ENCODE measurements at places on chromosomes 4 and X.

DNA sequence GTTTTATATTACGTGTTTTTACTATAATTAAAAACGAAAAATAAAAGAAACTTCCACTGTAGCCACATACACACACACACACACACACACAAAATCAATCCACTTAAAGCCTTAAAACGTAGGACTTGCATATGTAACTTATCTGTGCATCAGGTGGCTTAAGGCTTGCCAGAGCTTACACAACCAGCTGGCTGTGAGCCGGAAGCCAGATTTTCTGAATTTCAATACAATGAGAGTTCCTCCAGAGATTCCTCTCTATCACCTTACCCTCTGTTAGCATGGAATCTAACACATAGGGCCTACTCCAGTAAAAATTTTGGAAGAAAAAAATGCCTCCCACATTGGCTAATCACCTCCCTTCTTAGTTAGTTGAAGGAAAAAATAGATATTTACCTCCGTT, 27.9 kb upstream of the SLITRK4 start:
- DNase-seq: no peak

DNA sequence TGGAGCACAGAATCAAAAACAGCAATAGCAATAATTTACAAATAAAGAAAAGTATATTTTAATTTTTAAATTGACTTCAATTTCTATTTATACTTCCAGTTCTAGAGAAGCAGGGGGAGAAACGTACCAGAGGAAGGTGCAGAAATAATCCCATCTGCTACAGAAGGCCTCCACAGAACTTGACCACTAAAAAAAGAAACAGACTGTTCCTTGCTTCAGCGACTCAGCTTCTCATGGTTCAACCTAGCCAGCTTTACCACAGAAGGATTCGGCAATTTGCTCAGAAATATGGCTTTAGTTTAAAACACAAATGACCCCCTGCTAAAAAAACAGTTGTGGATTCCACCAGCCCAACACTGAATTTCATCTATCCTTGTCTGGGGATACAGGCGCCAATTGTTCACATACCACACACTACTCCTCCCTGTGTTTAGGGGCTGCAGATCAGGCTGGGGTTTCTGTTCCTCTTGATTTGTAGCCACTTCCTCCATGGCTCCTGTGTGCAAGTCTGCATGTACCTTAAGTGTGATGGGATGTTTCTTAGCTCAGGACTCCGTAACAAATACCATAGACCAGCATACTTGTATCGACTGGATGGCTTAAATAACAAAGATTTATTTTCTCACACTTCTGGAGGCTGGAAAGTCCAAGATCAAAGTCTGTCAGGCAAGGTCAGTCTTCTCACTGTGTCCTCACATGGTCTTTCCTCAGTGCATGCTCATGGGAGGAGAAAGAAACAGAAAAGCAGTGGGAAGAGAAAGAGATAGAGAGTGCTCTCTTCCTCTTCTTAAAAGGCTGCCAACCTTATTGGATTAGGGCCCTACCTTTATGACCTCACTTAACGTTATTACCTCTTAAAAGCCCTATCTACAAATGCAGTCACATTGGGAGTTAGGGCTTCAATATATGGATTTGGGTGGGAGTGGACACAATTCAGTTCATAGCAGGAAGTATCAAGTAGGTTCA, 79.1 kb downstream of the AMOT start:
- no peak for DNase-seq

GRCh38 chr4:113094802-113095201, 45.3 kb downstream of the ANK2 start:
- no peak for DNase-seq

DNA sequence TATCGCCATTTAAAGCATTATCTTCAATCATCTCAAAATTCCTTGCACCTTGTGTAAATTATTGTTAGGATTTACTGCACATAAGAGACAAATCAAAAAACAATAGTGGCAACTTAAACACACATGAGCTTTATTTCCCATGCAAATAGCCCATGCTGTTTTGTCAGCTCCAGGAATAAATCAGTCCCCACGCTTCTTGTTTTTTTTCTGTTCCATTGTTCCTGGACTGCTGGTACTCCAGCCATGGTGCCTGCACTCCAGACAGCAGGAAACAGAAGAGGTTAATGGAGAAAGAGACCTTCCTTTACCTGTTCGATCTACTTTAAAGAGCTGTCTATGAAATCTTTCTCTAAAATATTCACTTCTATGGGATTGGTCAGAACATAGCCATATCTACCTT, 1515.7 kb upstream of the TENM3 start:
- no peak for DNase-seq

DNA sequence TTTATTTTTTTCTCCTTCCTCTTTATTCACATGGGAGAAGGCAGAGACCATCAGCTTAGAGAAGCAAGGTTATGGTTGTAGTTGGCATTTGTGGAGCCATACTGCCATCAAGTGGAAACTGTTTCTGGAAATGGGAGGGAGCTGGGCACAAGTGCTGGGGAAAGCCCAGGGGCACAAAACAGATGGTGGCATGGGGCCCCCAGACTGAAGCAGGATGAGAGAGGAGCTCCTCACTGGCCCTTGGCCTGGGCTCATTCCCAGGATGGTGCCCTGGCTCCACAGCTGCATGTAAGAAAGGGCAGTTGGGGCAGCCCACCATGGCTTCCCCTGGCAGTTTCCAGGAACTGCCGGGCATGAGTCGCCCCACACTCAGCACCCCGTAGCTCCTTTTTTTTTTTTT, 59.2 kb downstream of the NBDY start:
- DNase-seq: no peak

DNA sequence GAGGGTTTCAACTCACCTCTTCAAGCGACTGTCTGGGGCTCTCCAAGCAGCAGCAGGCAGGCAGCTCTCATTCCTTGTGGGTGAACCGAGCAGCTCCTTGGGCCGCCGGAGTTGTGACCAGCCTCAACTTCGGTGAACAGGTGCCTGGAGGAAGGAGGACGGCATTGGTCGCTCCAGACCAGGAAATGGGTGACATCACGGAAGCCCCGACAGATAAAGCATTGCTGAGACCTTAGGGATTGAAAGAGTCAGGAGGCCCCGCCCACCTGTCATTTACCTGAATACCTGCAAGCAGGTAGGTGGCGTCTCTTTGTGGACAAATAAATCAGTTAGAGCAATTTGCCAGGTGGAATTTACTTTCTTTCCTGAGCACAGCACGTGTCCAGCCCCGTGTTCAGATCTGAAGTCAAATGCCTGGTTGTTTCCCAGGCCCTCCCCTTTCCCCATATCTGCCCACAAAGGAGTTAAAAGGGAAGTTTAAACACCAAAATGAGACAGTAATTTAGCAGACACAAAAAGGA, at the start of gene LNX1:
Gene LNX1, minus strand, starts transcription at position 115 of the 521 bp plus-strand sequence. CDS start 17,484 bp downstream, outside the sequence.
- DNase-seq: no peak

GRCh38 chr4:64305565-64306254, 103.5 kb downstream of the TECRL start:
- no peak for DNase-seq

GRCh38 chr4:166838975-166839614, 395.2 kb downstream of the SPOCK3 start:
- DNase-seq: no peak
